ENCODE measurements at places on chromosomes 7 and 10.
A peak's percentile ranks its signal among the peaks of the same experiment; 100 is the strongest.

GRCh38 chr7:68833422-68833821, 764.9 kb upstream of the AUTS2 start:
- no peak for DNase-seq

GRCh38 chr10:107577221-107577620, 412.7 kb upstream of the SORCS1 start:
- DNase-seq = no peak

DNA sequence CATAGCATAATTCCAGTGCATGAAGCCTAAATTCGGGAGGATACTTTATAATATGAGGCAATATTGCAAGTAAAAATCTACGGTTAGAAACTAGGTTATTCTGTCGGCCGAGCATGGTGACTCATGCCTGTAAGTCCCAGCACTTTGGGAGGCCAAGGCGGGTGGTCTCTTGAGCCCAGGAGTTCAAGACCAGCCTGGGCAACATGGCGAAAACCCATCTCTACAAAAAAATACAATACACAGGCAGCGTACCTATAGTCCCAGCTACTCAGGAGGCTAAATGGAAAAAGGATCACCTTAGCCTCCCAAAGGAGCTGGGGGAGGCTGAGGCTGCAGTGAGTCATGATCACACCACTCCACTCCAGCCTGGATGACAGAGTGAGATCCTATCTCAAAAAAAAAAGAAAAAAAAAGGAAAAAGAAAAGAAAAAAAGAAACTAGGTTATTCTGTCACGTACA, 14.2 kb downstream of the SKAP2 start:
- no peak for DNase-seq

GRCh38 chr7:129225206-129225930, 538 bp downstream of the AHCYL2 start:
- DNase-seq = peak; percentile 65

DNA sequence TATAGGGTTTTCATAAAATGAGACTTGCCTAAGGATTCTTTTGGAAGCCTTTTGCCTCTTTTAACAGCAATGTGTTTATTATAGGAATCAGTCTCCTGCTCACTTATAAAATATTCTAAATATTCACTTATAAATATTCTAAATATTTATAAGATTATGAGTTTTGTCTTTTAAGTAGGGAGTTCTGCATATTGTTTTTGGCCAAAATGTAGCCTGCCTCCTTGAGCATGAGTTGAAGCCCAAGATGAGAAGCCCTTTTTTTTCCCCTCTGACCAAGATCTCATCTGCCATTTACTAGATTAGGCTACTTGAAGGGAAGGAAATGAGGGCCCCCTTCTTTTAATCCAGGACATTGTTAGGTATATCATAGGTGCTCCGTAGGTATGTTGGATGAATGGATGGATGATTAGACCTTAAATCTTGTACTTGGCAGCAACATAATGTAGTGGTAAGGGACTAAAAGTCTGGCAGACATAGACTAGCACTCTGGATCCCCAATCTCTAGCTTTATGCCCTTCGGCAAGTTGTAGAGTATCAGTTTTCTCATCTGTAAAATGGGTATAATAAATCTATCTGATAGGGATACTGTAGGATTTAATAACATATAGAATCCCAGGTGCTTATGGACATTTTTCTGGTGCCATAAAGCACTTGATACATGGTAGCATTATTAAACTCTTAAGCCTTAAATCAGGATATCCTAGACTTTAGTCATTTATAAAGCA, 59.1 kb downstream of the ARID5B start:
- no peak for DNase-seq

DNA sequence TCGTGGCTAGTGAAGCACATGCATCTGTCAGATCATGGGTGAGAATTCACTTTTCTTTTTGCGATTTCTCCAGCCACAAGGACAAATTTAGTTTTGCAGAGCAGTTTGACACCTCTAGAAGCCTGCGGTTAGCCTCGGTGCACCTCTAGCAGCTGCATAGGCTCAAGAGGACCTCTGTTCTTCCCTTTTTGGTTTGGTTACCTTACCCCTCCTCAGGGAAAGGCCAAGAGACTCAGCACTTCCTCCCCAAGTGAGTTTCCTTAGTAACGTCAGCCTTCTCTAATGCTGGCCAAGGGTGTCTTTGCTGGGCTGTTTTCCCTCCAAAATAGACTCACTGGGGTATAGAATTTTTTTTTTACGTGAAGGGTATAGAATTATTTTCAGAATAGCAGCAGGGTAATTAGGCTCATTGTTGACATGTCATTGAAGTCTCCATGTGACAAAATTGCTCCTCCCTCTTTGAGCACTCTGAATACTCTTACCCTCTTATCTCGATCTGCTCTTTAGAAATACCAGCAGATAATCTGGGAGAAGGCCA, 97.8 kb downstream of the AUTS2 start:
- no peak for DNase-seq

DNA sequence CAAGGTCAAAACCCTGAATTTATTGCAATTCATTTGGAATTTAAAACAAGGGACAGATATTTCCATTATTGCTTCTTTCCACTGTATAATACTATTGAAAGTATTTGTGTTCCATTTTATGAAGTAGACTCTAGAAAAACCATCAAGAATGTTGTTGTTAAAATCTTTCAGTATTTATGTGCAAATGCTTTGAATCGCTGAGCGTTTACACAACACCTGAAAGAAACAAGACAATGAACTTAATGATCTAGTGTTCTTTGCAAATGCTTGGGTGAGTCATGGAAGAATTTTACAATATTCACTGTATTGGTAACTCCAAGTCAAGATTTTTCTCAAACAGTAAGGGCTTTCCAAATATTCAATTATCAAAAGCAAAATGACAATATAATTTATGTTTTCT, 97.1 kb downstream of the VIPR2 start:
- DNase-seq = no peak

- DNase-seq = no peak
Observed at GRCh38 chr10:85665681-85666080, 700.9 kb downstream of the GRID1 start.

- DNase-seq = no peak
Observed at GRCh38 chr10:93841961-93842360, 51.8 kb upstream of the SLC35G1 start.

DNA sequence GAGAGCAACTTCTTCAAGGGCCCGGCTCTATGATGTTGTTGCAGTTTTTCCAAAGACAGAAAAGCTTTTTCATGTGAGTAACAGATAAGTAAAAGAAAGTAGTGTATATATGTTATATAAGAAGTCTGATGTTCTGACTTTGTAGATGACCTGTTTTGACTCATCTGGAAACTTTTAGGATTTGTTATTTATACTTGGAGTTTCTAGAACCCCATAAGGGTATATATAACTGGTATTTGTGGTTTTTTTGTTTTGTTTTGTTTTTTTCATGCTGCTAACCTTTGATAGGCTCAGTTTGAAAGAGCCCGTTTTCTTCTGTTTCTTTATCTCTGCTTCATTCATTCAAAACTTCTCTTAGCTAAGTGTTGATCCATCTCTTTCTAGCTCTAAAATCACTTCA, 7.3 kb downstream of the RPP30 start:
- DNase-seq = no peak

DNA sequence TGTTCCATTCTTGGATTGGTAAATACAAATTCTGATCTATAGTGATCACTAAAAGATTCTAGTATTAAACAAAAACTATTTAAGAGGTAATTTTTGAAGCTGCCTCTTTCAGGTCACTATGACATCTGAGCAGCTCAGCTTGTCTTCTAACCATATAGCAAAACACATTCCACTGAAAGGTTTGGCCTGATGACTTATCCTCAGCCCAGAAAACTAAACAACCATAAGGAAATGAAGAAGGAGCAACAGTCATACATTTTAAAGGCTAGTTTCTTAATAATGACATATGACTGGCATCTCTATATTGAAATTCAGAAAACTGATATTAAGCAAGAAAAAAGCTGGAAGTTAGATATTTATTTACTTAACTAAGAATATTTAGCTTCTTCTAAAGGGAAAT, 24.6 kb downstream of the NT5C2 start:
- DNase-seq = no peak

DNA sequence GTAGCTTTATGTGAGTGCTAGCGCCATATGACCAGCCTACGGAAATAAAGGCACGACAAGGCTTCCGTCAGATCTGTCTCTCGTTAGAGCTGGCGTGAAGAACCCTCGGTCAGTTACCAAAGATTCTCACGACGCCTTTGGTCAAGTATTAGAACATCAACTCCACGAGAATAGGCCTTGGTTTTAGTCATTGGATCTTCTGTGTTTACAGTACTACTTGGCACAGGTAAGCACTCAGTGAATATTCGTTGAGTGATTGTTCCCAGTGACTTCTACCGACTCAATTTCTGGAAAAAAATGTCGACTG, 316 bp downstream of the RBM48 start:
- DNase-seq = no peak

GRCh38 chr10:60871215-60871614, 72.8 kb downstream of the RHOBTB1 start:
- DNase-seq = no peak

GRCh38 chr7:82595176-82595575, 151.6 kb upstream of the CACNA2D1 start:
- no peak for DNase-seq

DNA sequence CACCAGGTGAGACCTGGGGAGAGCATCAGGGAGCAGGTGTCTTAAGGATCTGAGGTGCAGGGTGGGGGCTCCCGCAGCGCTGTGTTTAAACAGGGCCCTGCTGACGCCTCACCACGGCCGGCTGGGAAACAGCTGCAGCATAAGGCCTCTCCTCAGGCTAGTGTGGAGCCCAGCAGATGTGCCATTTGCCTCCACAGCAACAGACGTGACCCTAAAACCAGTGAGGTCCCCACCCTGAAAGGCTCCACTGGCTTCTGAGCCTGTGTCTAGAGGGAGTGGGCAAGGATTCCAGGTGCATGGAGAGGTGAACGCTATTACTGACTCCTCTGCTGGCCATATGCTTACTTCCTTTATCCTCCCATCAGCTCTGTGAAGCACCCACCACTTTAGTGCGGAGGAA, 47.8 kb downstream of the SYPL1 start:
- DNase-seq = no peak

- no peak for DNase-seq
Observed at GRCh38 chr7:141411133-141411532, 140.1 kb upstream of the AGK start.

- peak; percentile 45 for DNase-seq
Observed at GRCh38 chr10:97016728-97017473, 168.9 kb downstream of the SLIT1 start.

DNA sequence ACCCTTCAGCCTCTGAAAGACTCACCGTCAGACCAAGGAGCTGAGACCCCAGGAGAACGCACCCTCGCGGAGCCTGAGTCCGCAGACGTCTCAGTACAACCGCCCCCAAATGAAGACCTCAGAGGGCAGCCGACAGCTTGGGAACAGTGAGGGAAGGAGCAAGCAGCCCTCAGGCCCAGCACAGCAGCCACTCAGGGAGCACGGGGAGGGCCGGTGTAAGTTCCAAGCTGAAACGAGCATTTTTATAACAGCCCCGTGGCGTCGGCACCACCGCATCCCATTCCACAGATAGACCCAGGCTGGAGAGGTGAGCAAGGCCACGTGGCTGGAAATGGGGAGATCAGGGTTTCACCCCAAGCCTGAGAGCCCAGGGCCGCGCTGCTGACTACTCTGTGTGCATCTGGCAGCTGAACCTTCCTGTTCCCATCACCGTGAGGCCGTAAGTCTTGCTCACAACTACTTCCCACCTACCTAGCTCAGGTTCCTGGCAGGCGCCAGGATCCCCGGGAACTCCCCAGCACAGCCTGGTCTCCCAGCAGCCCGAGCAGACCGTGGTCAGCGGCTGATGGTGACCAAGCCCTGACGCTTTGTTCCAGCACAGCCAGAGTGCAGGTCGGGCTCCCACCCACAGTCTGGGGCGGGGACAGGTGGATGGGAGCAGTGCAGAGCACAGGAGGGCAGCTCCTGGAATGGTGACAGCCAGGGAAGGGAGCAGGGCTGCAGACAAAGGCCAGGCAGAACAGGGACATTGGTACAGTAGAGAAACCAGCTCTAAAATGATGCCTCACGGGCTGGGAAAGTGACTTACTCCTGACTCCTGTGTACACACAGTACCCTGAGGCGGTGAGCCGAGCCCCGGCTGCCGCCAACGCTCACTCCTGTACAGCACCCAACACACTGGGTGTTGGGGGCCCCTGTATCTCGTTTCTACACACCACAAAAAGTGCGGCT, 6.1 kb upstream of the NOM1 start:
- DNase-seq = no peak

DNA sequence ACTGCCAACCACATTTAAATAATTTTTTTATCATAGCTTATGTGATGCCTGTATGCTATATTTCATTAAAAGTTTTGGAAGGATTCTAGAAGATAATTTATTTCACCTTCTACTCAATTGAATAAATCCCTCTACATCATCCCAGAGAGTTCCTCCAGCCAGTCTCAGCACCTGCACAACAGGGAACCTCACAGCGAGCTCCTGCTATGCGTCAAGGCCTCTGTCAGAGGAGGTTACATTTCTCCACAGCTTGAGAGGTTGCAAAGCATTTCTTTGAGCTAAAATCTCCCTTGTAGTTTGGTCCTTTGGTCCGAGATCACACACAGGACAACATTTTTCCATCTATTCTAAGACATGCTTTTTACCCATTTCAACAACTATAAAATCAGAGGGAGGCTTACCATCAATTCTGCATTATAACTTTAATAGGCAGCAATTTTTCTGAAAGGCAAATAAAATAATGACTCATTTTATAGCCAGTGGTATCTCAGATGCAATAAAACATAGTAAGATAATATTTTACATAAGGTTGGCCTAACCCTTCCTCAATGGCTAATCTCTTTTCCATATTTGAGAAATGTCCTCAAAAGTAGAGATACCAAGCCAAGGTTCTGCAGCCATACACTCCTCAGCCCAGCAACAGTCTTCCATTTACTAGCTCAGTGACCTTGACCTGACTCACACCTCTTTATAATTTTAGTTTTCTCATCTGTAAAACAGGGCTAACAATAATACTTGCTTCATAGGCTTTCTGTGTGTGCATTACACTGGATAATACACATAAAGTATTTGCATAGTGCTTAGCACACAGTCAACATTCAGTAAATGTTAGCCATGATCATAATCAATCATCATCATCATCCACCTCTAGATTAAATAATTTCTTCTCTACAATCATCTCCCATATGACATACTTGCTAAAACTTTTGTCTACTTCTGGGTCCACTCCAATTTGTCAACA, 68.8 kb downstream of the DOCK4 start:
- DNase-seq = no peak

- no peak for DNase-seq
Observed at GRCh38 chr10:32226624-32227023, 120.3 kb downstream of the EPC1 start.

GRCh38 chr7:144403649-144404061, at the start of gene NOBOX:
TSS of gene NOBOX (minus strand) at chr7:144403693.
- no peak for DNase-seq

GRCh38 chr7:148507787-148508186, 82.8 kb upstream of the C7orf33 start:
- DNase-seq = no peak

- DNase-seq = no peak
Observed at GRCh38 chr10:112613620-112614019, 166.6 kb downstream of the VTI1A start.

DNA sequence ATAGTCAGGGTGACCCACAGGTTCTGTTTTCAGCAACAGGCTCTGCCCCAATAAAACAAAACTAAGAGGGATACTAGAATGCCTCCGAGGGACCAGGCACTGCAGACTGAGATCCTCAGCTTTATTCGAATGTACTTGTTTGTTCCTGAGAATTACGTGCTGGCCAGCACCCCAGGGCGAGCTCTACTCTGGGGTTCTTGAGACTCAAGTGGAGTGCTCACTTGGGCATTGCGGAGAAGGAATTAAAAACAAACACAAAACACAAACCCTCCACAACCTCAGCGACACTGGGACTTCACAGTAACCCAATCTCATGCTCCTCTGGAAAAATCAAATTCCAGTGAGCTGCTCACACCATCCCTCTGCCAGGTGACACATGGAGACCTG, 250.7 kb downstream of the TNS3 start:
- no peak for DNase-seq

GRCh38 chr7:1432411-1433082, 26.7 kb downstream of the MICALL2 start:
- peak; percentile 80 for DNase-seq

Data from activated CD4-positive, alpha-beta memory T cell treated with anti-CD3 and anti-CD28 coated beads, Interleukin-2, amount 10 ng/mL, durations not matched to agents 7 days and 5 days (primary cell).